HFF-Myc (cell line): ENCODE measurements at places on chromosomes 11 and 22.

DNA sequence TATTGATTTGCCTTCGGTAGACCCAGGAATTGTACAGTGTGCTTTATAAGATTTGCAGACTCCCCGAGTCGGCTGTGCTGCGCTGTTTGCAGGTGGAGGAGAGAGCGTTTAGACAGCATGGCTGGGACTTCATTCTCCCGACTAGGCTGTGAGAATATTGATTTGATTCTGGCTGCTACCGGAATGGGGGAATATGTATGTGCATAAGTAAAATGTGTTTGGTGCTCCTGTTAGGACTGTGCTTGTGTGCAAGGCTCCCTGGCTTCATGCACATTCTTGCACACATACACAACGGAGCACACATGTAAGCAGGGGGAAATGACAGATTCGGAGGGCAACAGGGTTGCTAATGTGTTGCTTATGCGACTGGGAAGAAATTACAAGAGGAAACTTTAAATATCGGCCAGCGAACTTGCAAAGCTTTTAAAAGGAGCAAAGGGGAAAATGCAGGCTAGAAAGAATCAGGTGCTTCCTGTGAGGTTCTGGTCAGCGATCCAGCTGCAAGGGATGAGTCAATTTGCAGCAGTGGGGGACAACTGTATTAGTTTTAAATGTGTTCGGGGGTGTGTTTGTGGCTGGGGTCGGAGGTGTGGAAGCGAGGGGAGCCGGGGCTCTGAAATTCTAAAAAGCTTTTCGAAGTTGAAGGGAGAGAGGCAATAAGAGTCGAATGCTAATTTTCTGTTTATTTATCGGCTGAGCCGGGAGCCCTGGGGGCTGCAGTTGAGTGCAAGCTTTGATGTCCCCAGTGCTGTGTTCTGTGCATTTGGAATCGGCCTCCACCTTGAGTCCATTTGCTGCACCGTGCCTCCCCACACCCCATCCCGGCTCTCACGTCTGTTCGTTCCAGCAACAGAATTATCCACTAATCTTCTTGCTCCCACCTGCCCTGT is 731 bp downstream of the NTM start:
- no peak for DNase-seq

DNA sequence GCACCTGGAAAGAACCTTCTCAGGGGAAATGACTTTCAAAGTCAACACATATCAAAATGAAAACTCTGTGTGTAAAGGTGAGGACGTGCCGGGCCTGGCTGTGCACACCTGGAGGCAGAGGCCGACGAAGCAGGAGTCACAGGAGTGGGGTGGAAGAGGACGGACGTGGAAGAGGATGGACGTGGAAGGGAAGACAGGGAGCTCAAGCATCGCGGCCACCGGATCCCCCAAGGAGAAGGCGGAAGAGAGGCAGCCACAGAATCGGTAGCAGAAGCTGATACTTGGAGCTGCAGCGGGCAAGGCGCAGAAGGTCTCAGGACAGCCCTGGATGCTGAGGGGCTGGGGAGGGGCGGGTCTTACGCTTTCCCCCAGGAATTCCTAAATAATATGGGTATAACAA is 519.8 kb downstream of the BRD1 start:
- DNase-seq: no peak

GRCh38 chr11:93842461-93842860 is 8.0 kb downstream of the VSTM5 start:
- DNase-seq: no peak

- DNase-seq: no peak
Observed at GRCh38 chr11:131025421-131026125, 109.3 kb upstream of the SNX19 start.

DNA sequence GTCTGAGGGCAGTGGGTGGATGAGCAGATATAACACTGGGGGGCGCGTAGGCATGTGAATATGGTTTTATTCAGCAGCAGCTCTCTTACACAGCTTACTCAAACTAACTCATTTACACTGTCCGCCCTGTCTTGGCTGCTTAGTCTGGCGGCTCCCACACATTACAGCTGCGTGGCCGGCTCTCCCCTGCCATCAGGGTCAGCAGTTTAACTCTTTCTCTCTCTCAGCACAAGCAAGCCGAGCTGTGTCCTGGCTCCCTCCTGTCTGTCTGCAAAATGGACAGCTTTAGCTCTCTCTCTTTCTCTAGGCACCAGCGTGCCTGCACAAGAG is 1310.1 kb upstream of the RAG2 start:
- DNase-seq: no peak

- DNase-seq: no peak
Observed at GRCh38 chr22:32534252-32535235, 59.9 kb downstream of the FBXO7 start.
